ENCODE measurements at places on chromosomes 2 and 18.
A peak's percentile ranks its signal among the peaks of the same experiment; 100 is the strongest.

DNA sequence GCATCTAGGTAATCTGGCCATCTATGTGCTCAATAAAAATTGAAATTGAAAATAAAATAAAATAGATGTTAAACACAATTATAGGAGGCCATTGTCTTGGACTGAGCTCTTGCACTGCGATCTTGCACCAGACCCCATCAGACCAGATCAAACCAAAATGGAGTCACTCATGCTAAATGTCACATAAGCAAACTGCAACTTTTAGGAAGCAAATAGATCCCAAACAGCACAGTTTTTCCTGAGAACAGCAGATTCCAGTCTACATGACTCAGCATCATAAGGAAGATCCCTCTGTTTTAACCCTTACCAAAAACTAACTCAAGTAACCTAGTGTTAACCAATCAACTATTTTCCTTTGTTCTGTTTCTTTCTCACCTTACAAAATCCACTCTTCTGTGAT lies 57.7 kb upstream of the LRP1B start:
- DNase-seq, result no peak

- DNase-seq, result no peak
These were observed 128.8 kb downstream of the ZNF521 start for GRCh38 chr18:25223211-25223610.

GRCh38 chr18:67139899-67140298 lies 376.6 kb downstream of the DSEL start:
- DNase-seq, result no peak

- no peak for DNase-seq
These were observed 8.4 kb upstream of the RNF125 start for GRCh38 chr18:32010124-32010721.

- DNase-seq, result no peak
These were observed 216.1 kb upstream of the RAB6C start for GRCh38 chr2:129763190-129763846.

GRCh38 chr18:26635466-26635865 lies 87.1 kb upstream of the KCTD1 start:
- no peak for DNase-seq

DNA sequence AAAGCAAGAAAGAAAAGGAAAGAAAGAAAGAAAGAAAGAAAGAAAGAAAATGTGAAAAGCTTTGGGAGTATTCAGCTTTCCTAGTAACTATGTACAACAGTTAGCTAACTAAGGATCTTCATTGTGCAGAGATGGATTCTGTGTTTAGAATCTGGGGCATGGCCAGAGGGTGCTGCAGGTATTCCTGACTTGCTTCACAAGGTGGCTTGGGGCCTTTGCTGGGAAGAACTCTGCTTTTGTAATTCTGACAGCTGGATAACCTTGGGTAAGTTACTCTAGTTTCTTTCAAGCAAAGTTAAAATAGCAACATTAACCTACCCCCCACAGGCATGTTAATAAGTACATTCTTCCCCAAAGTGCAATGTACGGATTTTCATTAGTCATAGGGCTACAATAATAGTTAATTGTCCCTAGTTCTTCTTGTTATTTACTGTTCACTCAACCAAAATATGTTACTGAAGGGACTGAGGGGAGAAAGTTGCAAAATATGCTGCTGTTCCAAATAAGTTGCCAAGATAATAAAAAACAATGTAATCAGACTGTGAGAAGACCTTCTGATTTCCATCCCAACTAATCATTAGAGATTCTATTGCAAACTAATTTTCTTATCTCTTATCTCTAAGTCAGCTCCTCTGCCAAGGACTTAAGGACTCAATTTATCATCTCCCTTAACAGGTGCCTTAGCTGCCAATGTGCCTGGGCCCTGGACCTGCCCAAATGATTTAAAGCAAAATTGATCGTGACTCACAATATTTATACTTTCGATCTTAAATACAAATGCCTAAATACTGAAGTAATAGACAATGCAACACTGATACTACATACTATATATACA lies 50.3 kb downstream of the SERPINB8 start:
- peak; percentile 5 for DNase-seq

DNA sequence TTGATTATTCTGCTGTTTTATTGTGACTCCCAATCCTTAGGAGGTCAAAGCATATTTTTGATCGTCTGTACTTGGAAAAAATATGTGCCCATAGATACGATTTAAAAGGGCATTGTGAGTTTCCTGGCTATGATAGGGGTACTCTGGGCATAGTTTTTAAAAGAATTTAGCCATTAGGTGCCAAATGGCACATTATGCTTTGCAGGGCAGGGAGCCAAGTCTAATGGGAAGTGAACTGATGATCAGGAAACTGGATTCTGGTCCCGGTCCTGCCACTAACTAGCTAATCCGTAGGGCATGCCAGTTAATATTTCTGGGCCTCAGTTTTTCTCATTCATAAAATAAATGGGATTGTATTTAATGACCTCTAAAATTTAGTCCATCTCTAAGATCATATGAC lies 189.3 kb downstream of the LTBP1 start:
- DNase-seq, result no peak

GRCh38 chr2:193463011-193463410 lies 1268.3 kb upstream of the TMEFF2 start:
- no peak for DNase-seq

GRCh38 chr2:132670496-132671150 lies 618 bp upstream of the LYPD1 start:
- no peak for DNase-seq

GRCh38 chr2:226638576-226638975 lies 161.0 kb downstream of the IRS1 start:
- no peak for DNase-seq

DNA sequence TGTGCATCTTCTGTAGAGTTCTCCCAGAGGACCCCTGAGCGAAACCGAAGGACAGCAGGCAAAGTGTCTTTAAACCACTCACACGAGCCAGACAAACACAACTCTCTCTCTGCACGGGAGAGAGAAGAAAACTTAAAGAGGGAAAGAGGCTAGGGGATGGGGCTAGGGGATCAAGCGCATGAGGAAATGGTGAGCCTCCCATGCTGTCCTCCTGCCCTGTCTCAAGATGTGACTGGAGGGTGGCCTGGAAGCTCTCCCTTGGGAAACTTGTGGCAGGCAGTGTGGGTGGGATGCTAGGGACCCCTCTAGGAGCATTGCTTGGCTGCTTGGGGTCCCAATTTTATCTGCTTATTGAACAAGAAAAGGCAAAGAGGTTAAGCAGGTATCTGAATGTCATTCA lies 44.5 kb downstream of the CYP26B1 start:
- DNase-seq, result no peak

DNA sequence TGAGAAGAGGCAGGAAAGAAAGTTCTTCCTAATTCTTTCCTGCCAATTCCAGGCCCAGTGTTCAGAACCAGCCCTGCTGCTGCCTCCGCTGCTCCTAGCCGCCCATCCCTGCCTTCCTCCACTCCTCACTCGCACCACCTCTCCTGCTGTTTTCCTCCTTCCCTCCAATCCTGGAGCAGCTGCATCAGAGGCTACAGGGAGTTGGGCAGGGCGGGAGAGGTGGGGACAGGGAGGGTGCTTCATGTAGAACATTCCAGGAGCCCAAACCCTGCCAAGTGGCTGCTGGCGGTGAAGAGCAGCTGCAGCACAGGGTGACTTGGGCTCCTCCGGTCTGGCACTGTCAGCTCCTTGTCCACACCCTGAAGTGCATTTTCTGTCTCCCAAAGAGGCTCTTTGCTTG lies 176.3 kb downstream of the TNS1 start:
- no peak for DNase-seq

GRCh38 chr2:19786408-19787058 lies 115.2 kb downstream of the TTC32 start:
- no peak for DNase-seq

GRCh38 chr2:60880643-60881046 lies 729 bp upstream of the REL start:
- DNase-seq, result no peak

DNA sequence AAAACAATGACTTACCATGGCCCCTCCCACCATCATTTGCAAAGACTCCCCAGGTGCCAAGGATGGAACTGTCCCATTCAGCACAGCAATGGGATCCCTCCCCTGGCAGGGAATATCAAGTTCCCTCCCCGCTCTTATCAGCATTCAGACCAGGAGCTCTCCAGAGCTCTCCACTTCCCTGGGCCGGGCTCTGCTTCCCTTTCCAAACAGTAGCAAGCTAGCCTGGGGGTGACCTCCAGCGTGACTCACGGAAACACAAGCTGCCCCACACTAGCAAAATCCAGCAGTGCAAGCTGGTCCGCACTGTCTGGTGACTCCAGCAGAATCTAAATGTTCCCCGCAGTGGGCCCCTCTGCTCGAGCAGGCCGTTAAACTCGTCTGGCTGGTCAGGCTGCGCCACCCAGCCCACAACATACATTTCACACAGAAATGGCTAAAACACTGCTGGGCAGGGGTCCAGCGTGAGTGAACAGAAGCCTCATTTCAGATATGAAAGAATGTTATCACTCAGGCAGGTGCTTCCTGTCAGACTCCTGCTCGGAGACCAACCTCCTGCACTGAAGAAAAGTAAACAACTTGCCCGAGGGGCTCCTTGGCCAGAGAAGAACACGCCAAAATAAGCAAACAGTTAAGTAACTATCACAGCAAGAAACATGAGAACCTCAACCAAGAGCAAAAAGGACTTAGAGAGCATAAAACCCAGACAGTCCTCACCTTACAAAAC lies 33.9 kb downstream of the STAT1 start:
- DNase-seq, result peak; percentile 31

- DNase-seq, result no peak
These were observed 261.6 kb downstream of the ASXL3 start for GRCh38 chr18:33839452-33840211.

- no peak for DNase-seq
These were observed 383.9 kb downstream of the ARHGAP15 start for GRCh38 chr2:143513081-143513480.

DNA sequence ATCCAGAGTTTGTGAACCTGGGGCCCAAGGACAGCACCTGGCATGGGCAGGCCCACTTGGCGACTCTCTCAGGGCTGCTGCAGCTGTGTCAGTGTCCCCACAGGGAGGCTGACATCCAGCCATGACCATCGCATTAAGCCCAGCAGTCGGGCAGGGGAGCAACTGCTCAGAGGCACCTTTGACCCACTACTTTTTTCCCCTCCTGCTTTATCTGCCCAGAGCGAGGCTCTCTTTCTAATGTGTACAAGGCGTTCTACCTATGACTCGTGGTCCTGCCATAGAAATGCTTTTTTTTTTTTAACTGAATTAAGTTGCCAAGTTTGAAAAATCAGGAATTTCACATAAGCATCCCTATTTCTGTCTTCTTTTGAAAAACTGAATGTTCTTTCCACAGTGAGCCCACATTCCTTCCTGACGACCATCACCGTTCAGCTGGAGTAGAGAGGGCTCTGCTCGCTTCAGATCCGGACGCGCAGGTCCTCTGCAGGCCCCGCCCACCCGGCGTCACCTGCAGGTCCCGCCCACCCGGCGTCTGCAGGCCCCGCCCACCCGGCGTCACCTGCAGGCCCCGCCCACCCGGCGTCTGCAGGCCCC lies 403 bp upstream of the CLUL1 start:
- DNase-seq, result no peak

GRCh38 chr2:459931-460330 lies 172.0 kb upstream of the ALKAL2 start:
- DNase-seq, result no peak

DNA sequence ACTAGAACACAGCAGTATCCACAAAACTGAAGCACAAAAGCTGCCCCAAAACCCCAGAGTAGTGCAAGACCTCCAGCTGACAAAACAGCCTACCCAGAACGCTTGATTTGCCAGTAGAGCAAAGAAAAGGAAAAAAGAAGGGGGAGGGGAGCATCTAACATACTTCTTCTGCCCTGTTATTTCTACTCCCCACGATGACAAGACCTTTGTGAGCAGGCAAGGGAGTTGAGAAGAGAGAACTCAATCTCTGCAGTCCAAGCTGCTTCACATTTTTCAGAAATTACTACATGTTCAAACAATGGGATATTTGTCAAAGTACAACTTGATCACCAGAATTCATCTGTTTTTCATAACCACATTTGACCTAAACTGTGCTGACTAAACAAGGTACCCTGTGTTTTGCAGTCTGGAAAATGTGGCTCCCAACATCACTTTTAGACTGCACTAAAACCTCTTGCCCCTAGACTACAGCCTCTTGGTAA lies 286.7 kb downstream of the EXOC6B start:
- peak; percentile 31 for DNase-seq

DNA sequence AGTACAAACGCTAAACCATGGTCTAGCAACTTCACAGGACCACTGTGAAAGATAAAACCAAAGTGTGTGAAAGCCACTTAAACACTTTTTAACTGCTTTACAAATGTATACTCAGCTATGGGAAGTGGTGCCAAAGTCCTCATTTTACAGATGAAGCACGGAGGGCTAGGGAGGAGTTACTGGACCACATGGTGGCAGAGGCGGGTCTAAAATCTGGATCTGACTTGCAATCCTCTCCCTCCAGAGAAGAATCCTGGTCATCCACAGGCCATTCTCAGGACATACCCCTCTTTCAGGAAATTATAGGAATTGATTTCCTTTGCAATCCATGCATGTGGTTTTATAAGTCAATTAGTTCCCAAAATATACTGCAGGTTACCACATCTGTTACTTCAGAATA lies 84.6 kb upstream of the GYPC start:
- no peak for DNase-seq

DNA sequence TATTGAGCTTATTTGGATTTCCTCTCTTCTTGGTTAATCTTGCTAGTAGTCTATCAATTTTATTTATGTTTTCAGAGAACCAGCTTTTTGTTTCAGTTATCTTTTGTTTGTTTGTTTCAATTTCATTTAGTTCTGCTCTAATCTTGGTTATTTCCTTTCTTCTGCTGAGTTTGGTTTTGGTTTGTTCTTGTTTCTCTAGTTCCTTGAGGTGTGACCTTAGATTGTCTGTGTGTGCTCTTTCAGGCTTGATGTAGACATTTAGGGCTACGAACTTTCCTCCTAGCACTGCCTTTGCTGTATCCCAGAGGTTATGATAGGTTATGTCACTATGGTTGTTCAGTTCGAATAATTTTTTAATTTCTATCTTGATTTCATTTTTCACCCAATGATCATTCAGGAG lies 141.6 kb downstream of the ZNF236 start:
- DNase-seq, result no peak

DNA sequence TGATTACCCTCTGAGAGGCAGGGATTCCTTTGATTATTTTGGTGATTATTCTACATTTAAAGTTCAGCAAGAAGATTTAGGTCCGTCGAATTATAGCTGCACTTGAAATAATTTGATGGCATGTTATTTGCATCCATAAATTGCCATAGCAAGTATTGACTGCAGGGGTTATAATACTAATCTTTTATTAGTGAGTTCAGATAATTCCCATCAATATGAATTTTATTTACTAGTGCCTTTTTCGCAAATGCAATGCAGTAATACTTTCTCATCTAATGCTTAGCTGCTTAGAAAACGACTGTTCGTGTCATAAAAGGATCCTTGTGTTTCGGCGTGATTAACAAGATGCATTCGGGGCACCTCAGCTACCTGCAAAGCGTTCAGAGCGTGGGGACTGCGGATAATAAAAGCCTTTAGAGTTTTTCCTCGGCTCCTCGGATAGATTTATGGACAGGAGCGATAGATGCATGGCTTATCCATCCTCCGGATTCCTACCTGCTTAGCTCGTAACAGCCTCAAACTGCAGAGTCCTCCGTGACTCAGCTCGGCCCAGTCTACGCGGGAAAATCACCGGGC lies 2.5 kb upstream of the GBX2 start:
- no peak for DNase-seq

Data from kidney epithelial cell (primary cell).